Activated T-cell treated with anti-CD3 and anti-CD28 coated beads, Interleukin-2, amount 50 U/mL, for 48 hours (primary cell): ENCODE measurements at places on chromosomes 13 and 19.

- peak; percentile 57 for DNase-seq
Measured at GRCh38 chr13:110319774-110320509, 12.9 kb downstream of the COL4A2 start.

DNA sequence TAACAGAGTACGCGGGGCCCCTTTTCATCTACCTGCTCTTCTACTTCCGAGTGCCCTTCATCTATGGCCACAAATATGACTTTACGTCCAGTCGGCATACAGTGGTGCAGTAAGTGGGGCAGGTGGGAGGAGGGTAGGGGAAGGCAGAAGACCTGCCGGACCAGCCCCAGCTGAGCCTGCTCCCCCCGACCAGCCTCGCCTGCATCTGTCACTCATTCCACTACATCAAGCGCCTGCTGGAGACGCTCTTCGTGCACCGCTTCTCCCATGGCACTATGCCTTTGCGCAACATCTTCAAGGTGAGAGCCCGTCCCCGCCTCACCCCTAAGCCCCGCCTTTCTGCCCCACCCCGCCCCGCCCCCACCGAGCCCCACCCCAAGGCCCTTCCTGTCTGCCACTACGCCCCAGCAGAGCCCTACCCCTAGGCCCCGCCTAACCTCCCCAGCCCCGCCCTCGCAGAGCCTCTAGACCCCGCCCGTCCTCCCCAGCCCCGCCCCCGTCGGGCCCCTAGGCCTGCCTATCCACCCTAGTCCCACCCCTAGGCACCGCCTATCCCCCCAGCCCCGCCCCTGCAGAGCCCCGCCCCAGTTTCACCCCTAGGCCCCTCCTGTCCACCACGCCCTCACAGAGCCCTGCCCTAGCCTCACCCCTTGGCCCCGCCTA, 7.7 kb downstream of the NDUFB7 start:
- peak; percentile 77 for DNase-seq

DNA sequence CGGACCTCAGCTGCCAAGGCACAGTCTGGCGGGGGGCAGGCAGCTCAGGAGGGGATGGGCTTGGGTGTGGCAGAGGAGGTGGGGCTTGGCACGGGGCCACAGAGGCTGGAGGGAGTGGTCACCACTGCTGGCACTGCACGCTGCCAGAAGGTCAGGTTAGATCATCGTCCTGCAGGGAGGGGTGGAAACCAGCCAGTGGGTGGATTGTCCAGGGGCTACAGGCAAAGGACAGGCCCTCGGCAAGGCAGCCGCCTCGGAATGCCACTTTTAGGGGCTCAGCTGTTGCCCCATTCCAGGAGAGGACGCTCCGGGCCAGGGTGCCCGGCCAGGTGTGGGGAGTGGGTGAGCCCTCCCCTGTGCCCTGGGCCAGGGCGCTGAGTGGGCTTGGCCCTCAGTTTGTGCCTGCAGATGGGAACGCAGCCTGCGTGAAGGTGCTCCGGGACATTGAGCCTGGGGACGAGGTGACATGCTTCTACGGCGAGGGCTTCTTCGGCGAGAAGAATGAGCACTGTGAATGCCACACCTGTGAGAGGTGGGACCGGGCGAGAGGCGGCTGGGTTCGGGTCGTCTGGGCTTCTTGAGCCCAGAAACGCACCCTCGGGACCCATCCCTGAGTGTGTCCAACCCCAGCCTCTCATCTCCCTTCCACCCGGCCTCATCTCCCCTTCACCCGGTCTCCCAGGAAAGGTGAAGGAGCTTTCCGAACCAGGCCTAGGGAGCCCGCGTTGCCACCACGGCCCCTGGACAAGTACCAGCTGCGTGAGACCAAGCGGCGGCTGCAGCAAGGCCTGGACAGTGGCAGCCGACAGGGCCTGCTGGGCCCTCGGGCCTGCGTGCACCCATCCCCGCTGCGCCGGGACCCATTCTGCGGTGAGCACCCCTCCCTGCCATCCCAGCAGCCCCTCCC, 6.4 kb downstream of the KMT5C start:
- no peak for DNase-seq

DNA sequence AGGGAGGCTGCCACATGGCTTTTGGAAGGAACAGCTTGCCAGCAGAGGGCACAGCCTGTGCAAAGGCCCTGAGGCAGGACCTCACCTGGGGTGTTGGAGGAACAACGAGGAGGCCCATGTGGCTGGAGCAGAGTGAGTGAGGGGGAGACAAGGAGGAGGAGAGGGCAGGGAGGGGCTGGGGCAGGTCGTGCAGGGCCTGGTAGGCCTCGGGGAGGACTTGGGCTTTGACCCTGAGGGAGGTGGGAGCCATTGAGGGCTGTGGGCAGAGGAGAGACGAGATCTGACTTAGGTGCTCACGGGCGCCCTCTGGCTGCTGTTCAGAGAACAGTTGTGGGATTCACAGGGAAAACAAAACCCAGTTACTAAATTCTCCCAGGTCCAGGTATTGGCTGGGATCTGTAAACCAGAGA, 25.2 kb downstream of the ZNRF4 start:
- DNase-seq, result peak; percentile 57

- no peak for DNase-seq
Measured at GRCh38 chr13:25990801-25991200, 61.0 kb downstream of the SHISA2 start.

DNA sequence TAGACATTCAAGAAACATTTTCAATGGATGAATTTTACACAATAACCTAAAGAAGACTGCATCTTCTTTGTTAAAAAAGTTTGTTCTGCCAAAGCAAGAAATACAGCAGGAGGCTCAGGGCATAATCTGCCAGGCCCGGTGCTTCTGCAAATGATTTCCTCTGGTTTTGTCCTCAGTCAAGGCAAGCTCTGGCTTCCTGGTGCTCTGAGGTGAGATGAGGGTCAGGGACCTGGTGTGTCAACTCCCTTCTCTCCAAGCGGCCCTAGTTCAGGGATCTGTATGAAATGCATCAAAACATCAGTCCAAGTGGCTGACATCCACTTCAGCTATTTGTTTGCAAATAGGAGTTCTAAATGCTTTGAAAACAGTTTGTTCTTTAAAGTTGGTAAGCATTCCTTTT, 31.6 kb downstream of the LACC1 start:
- DNase-seq, result no peak

DNA sequence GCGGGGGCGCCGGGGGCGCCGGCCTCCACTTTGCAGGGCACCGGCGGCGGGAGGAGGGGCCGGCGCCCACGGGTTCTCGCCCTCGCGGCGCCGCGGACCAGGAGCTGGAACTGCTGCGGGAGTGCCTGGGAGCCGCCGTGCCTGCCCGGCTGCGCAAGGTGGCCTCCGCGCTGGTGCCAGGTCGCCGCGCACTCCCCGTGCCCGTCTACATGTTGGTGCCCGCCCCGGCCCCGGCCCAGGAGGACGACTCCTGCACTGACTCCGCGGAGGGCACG, 11.9 kb downstream of the C19orf25 start:
- no peak for DNase-seq

DNA sequence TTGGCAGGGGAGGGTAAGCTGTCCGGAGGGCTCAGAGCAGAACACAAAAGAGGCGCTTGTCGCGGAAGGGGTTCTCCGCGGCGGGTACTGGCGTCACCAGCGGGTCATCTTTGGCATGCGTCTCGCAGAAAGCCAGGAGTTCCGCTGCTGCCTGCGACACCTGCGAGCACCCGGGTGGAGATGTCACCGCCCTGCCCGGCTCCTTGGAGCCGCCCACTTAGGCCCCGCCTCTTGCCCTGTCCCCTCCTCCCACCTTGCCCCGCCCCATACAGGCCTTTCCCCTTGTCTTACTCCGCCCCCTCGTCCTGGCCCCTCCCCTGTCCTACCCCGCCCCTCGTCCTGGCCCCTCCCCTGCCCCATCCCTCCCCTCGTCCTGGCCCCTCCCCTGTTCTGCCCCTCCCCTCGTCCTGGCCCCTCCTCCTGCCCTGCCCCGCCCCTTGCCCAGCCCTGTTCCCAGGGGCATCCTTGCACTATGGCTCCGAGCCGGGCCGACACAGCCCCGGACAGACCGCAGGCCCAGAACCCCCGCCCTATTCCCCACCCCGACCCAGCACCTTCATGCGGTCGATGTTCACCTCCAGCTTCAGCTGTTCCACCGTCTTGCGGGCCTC, 1.9 kb downstream of the GNG8 start:
- peak; percentile 100 for DNase-seq

- no peak for DNase-seq
Measured at GRCh38 chr13:95256091-95256490, 45.2 kb downstream of the ABCC4 start.

- DNase-seq, result no peak
Measured at GRCh38 chr19:5890099-5890498, 13.5 kb downstream of the NDUFA11 start.

DNA sequence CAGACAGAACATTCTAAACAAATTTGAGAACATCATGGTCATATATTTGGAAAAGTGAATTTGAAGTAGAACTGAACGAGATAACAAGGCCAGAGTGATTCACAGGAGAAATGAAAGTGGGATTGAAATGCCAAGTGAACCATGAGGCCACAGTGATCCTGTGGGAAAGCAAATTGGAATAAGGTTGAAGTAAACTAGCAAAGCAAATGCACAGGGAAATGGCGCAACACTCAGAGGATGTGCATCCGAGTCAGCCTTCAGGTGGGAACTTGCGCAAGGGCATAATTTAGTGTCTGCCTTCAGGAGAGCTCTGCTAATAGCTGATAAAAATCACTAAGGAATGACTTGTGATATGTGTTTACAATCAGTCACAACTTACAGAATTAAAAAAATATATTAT, 696.6 kb downstream of the LIG4 start:
- no peak for DNase-seq

GRCh38 chr19:50837300-50837699, 3.9 kb upstream of the KLK15 start:
- DNase-seq, result no peak

- no peak for DNase-seq
Measured at GRCh38 chr19:6409346-6409745, 15.3 kb downstream of the KHSRP start.

DNA sequence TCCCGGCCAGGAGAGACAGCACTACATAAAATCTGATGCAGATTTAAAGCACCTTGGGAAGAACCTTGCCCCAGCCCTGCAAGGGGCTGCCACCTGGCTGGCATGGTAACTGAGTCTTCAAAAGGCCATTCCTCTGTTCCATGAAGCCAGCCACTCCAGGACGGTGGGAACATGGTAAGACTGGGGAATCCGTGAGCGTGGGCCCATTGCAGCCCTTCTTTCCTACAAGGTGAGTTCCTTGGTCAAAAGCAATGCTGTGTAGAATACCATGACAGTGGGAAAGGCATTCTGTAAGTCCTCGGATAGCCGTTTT, 121.3 kb downstream of the SOX1 start:
- no peak for DNase-seq

GRCh38 chr19:54100561-54100960, at the start of gene OSCAR:
TSS of gene OSCAR (minus strand) at chr19:54100803. CDS start at chr19:54100792, 11 bp downstream.
- no peak for DNase-seq

- peak; percentile 79 for DNase-seq
Measured at GRCh38 chr19:7678971-7679751, 1.5 kb upstream of the TRAPPC5 start.

- DNase-seq, result no peak
Measured at GRCh38 chr19:54013866-54014265, 22.4 kb downstream of the CACNG6 start.

GRCh38 chr13:112069845-112070251, 2.9 kb downstream of the SOX1 start:
- no peak for DNase-seq

DNA sequence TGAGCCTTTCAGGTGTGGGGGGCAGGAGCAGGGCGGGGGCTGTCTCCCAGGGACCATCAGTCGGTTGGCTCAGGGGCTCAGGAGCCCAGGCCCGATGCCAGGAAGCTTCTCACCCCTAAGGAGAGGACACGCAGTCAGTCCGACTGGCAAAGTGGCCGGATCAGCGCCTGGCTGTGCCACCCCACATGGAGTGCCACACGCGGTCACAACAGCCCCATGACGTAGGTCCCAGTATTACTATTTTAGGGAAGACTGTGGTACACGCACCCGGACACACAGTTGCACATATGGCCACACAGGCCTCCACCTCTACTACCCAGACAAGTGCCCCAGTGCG, 29.3 kb upstream of the GRTP1 start:
- no peak for DNase-seq

DNA sequence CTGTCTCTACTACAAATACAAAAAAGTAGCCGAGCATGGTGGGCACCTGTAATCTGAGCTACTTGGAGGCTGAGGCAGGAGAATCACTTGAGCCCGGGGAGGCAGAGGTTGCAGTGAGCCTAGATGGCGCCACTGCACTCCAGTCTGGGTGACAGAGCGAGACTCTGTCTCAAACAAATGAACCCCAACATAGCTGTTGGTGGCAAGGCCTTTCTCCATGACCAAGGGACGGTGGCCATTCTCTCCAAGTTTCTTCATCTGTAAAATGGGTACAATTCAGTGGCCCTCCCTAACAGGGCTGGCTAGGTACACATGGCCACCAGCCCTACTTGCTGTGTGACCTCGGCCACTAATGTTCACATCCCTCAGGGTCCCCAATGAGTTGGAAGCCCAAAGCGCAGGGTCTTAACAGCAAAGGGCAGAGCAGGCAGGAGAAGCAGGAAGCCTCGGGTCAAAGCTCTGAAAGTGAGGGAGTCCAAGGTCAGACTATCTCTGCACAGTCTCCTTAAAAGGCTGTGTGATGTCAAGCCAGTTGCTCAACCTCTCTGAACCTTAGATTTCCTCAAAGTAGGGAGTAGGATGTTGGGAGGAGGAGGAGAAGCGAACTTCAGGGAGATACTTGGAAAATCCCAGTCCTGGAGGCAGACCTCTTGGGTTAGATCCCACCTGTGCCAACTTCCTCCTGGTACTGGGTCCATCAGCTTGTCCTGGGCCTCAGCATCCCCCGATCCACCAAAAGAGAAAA, 2.7 kb downstream of the JUND start:
- peak; percentile 69 for DNase-seq

GRCh38 chr19:54203151-54203611, 2.5 kb downstream of the RPS9 start:
- no peak for DNase-seq

GRCh38 chr19:50332244-50333038, 3.3 kb upstream of the KCNC3 start:
- DNase-seq, result no peak

- no peak for DNase-seq
Measured at GRCh38 chr13:72970301-72970880, 88.4 kb upstream of the KLF5 start.

- no peak for DNase-seq
Measured at GRCh38 chr13:85508683-85509329, 290.4 kb downstream of the SLITRK6 start.

DNA sequence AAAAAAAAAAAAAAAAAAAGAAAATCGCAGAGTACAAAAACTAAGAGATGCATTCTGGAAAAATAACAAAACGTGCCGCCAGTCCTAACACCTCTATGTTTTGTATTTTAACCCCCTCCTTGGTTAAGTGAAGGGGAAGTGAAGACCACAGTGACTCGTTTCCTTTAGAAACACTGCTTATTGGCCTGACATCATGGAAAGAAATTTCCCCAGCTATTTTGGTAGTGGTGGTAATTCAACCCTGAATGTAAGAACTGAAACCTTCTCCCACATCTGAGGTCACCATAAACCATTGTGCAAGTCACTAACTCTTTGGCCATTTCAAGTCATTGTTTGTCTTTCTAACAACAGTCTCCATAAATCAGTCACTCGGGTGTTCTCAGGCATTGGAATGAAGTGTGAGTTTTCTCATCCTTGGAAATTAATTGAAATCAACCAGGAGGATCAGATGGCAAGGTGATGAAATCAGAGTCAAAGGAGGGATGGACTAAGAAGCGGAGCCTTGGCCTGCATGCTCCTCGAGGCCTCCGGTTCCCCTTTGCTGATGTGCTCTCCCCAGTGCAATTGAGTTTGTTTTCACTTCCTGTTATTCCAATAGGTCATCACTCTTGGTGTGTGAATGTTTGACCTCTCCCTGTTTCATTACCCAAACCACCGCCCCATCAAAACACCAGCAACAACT, 443.9 kb downstream of the FGF9 start:
- peak; percentile 43 for DNase-seq

- peak; percentile 74 for DNase-seq
Measured at GRCh38 chr19:6590827-6591319, at the start of gene CD70. TSS of gene CD70 (minus strand) at chr19:6591150. CDS start at chr19:6591002, 148 bp downstream.

GRCh38 chr19:5155586-5156210, 184.9 kb downstream of the PTPRS start:
- no peak for DNase-seq
